ENCODE measurements at places on chromosomes 3 and 15.
A peak's percentile ranks its signal among the peaks of the same experiment; 100 is the strongest.

- no peak for DNase-seq
Measured at GRCh38 chr3:156973954-156974353, 147.8 kb downstream of the LEKR1 start.

- no peak for DNase-seq
Measured at GRCh38 chr15:41919201-41919820, 25.5 kb upstream of the SPTBN5 start.

DNA sequence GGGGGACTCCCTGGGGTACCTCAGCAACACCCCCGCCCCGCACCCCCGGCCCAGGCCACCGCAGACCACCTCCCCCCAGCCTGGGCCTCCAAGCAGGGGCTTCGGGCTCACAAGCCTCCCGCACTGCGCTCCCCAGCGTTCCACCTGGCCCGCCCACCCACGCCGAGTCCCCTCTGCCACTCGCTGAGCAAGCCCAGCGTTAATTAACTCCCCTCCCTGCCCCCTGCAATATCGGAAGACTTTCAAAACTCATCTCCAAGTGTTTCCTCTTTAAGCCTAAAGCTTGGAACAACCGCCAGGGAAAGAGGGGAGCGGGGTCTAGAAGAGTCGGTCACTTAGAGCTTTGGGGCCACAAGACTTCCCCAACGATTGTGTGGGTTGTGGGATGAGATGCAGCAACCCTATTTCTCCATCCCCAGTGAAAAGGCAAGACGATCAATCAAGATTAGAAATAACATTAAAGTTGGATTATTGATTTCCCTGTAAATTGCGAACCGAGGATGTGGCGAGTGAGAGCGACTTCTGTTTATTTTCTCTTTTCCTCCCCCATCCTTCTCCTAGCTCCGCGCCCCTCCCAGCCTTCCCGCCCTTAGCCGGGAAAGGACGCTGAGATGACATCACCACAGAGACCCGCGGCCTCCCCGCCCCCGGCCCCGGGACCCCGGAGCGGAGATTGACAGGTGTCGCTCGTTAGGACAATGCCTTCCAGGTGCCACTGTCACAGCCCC, 30.2 kb downstream of the NR2F2 start:
- DNase-seq: no peak

DNA sequence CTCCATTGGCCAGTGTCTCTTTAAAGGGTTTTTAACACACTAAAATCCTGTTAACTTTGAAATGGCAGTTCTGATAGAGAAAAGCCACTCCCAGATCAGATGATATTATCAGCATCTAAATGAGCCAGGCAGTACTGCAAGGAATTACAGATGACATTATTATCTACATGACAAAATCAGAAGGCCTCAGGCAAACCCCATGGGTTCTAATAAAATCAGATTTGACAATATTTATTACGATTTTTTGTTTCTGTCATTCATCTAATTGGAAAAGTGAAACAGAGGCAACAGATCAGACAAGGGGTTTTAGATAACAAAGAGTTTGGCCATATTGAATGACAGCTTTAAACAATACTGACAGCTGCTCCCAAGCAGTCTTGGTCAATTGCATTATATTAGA, 112.7 kb downstream of the FEZF2 start:
- no peak for DNase-seq

DNA sequence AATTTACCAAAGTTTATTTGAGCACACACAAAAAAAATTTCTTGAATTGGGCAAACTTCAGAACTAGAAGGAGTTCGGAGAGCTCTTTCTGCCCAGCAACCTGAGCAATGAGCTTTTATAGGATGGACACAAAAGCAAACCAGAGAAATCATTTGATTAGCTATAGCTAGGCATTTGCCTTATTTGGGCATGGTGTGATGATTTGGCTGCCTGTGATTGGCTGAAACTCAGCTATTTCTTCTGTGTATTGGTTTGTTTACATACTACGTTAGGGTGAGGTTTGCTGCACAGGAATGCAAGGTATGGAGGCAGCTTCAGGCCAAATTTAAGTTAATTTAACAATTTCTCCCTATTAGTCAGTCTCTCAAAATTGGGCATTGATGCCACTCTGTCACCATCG, 65.1 kb downstream of the NEK11 start:
- no peak for DNase-seq

DNA sequence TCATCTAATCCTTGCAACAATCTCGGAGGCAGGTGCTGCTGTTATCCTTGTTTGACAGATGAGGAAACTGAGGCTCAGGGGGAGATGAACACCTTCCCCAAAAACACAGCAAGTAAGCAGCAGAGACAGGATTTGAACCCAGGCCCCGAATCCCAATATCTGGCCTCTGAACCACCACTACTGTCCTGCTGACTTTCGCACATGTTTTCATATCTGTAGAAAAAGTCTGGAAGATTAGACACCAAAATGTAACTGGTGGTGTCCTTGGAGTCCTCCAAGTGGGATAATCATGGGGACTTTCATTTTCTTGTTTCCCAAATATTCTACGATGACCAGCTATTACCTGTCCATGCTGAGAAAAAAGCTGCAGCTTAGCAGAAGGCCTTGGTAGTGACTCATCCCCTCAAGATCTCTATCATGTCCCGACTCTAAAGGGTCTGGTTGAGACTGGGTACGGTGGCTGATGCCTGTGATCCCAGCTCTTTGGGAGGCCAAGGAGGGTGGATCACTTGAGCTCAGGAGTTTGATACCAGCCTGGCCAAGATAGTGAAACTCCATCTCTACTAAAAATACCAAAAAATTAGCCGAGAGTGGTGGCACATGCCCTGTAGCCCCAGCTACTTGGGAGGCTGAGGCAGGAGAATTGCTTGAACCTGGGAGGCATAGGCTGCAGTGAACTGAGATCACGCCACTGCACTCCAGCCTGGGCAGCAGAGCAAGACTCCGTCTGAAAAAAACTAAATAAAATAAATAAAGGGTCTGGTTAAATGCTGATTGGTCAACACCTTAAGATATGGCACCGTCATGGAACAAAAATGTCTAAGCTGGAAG, 8.6 kb downstream of the IRAK2 start:
- DNase-seq: no peak

DNA sequence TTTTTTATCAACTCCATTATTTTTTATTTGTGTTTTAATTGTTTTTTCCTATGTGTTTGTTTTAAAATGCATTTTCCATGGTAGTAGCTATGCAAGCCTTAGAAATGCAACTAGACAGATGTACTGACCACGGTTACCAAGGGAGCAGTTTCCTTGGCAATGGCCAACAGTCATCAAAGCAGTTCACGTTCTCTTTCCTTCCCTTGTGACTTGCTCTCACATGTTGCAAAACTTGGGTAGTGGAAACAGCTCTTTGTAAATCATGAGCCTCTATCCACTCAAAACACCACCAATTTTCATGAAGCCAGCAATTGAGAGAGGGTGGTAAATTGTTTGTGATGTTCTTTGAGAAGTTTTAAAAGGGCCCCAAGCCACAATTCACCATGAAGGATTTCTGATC, 499.4 kb upstream of the MDFIC2 start:
- no peak for DNase-seq

DNA sequence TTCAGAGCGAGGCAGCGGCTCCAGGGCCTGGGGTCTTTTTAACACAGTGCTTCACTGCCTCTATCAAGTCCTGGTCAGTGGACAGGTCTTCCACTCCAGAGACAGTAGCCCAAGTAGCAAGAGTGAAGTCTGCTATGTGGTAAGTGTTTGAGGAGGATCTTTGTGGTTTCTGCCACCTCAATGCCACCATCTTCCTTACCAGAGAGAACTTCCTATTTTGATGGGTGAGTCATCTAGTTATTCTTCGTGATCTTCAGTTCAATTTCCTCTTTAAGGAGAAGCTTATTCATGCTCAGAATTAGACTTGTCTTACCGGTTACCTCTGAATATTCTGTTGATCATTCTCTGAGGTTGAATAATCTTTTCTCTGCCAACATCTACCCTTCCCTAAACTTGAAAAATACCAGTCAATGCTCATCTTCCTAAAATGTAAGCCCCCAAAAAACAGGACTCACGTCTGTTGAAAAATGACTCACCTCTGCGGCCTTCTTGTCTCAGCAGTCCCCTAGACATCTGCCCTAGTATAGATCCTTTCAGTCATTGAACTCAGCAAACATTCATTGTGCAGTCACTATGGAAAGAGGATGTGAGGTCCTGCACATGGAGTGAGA, 32.2 kb upstream of the BCL6 start:
- peak; percentile 56 for DNase-seq

- no peak for DNase-seq
Measured at GRCh38 chr3:30912301-30912700, 17.8 kb upstream of the GADL1 start.

- DNase-seq: no peak
Measured at GRCh38 chr3:37726525-37727290, 135.0 kb upstream of the CTDSPL start.

DNA sequence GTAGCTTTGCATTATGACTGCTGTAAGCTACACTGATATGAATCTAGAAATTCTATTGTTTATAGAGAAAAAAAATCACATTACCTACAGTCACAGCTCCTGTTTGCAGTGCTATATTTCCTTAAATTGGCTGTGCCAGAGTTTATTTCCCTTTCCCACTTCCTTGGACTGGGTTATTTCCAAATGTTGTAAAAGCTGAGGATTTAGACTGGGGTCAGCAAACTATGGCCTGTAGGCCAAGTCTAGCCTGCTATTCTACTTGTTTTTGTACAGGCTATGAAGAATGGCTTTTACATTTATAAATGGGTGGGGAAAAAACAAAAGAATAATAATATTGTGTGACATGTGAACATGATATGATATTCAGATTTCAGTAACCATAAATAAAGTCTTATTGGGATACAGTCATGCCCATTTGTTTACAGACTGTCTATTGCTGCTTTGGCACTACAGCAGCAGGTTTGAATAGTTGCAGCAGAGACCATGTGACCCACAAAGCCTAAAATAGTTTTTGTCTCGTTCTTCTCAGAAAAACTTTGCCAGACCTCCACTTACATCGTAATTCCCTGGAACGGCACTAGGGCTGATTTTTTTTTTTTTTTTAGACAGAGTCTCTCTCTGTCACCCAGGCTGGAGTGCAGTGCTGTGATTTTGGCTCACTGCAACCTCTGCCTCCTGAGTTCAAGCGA, 7.8 kb downstream of the GLDN start:
- no peak for DNase-seq

Data from CD4-positive, alpha-beta T cell treated with Interleukin-15 for 1 hour (primary cell).